ENCODE measurements at places on chromosomes 3 and 15.

DNA sequence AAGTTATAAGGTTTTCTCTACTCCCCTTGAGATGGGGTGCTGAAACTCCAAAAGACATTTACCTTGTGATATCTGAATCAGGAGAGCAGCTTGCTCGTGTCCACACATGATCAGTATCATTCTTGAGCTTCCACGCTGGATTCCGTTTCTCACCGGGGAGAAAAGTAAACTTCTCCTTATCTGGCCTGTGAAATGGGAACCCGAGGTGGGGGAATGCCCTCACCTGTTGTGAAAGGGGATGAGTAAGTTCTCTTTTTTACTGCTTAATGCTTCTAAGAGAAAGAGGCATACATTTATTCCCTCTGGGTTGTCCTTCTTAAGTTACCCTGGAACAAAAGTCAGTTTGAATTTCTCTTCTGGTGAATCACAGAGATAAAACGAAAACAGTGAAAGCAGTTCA lies 440.5 kb upstream of the ADAMTS9 start:
- no peak for DNase-seq

GRCh38 chr15:77622209-77622933 lies 10.3 kb downstream of the LINGO1 start:
- no peak for DNase-seq

- DNase-seq = no peak
Observed at GRCh38 chr3:15310491-15311370, 21.7 kb downstream of the SH3BP5 start.

DNA sequence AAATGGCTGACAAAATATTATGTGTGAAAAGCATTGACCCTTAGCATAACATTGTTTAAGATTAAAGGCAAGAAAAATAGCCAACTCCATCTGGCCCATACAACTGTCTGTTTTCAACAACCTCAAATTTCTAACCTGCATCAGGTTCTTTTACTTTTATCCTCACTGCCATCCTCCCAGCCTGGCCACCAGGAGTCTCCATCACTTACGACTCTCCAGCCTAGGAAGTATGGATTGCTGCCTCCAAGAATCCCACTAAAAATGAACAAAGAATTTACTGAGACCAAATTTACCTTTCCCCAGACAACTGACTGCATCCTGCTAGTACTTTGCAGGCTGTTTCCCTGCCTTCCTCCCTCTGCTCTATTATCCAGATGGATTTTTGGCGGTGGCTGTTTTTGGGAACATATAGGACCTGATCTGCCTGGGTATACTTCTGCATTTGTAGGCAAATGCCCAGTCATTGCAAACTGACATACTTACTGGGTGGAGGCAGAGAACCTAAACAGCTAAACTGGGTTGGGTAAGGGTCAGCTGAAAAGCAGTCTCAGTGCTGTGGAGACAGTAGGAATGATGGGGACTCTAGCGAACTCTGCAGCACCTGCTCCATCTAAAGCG lies 144.2 kb downstream of the GHSR start:
- no peak for DNase-seq

DNA sequence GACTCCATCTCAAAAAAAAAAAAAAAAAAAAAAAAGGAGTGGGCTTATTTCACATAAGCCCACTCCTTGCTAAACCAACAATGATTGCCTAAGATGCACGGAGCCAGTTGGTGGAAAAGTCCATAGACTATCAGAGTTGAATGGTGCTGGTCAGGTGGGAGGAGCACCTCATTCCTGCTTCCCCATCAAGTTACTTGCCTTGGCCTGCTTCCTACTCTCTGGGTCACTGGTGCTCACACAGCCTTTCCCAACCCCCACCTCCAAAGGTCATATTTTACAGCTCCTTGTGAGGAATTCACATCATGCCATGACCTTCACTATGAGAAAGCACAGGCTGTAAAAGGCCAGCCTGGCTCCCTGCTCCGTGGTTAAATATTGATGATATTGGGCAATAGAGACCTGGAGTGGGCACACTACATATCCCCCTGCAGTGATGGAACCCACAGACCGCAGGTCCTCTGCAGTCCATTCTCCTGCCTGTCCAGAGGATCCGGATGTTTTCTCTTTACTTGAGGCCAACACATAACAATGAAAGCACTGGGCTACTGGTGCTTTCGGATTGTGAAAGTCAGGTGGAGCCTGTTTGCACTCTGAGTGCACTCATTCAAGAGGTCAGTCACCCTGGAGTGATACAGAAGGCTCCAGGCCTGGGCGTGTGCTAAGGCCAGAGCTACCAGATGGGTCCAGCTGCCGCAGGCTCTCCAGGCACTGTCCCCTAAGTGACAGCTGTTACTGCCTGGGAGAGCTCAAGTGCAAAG lies at the start of gene SLC51B:
SLC51B (plus strand) TSS at position 664 of the 758 bp plus-strand sequence. CDS start 4,618 bp downstream, outside the sequence.
- DNase-seq = no peak

DNA sequence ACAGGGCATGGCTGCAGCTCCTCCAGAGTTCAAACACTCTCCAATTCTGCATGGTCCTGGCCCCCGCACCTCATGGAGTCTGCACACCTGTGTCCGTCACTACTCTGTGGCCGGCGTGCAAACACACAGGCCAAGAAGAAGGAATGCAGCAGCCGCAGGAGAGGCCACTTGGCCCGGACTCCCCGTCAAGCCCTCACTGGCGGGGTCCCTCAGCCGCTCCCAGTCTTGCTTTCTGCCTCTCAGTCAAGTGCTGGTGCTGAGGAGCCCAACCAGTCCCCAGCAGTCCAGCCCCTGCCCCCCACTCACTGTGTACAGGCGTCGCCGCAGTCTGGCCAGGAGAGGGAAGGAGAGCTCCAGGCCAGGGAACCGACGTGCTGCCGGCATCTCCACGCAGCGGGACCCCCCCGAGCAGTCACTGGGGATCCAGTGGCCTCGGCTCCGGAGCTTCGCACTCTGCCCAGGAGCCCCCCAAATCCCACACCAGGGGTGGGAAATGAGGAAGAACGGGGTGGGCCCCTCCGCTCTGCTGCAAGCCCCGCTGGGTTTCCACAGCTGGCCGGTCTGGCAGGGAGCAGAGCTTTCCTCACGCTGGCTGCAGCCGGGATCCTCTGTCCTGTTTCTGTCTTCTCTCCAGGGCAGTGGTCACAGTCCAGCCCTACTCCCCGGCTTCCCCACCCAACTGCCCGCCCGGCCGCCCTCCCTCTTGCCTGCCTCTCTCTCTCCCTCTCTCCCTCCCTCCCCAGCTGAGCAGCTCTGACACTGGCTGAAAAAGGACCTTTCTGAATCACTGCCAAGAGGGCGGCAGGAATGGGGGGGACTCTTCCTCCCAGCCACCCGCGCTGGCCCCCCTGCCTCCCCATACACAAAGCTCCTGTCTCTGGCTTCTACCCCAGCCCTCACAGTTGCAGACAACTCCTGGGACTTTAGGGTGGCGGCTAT lies 16.0 kb downstream of the TNK2 start:
- DNase-seq = no peak

DNA sequence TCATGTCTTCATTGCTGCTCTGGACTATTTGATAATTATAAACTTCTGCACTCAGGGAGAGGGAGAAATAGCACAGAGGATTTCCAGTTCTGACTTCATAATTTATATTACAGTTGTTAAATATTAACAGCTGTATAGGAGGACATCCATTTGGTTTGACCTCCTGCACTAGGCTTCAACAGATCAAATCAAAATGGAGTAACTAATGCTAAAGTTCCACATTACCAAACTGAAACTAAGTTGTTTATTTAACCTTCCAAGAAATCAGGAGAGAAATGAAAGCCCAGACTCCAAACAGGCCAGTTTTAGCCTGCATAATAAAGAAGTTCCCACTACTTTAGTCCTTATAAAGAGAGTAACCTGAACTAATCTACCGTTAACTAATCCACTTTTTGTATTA lies 4.6 kb downstream of the PLSCR2 start:
- DNase-seq = no peak

GRCh38 chr3:43289841-43290470 lies 3.6 kb downstream of the SNRK start:
- no peak for DNase-seq

DNA sequence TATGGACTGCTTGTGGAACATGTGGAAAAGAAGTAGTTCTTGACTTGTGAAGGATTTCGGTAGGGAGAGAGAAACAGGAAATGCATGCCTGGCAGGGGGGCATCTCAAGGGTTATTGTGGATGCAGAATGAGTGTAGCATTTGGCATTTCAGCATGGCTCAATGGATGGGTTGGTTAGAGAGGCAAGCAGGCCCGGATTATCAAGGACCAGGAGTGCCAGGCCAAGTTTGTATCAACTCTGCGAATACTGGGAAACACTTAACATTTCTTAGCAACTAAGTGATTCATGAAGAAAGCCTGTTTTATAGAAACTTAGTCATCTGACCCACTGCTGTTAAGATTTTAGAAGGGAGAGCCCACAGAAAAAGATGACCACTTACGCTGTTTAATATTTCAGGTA lies 33.6 kb downstream of the KIF15 start:
- no peak for DNase-seq

DNA sequence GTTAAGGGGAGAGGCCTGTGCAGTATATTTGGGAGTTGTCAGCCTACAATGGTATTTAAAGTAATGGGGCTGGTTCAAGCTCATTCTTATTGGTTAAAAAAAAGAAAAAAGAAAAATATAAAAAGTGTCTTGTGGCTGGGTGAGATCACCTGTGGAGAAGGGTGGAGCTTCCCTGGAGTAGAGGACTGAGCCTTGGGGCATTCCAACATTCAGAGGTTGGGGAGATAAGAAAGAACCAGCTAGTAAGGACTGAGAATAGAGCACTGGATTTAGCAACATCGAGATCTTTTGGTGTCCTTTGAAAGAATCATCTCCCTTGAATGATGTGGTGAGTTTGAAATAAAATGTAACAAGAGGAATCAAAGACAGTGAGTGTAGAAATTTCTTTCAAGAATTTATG lies 5.2 kb downstream of the SLC49A4 start:
- no peak for DNase-seq

GRCh38 chr3:160921020-160921635 lies 165.1 kb downstream of the PPM1L start:
- DNase-seq = no peak

- DNase-seq = no peak
Observed at GRCh38 chr15:43239732-43240491, 19.1 kb upstream of the EPB42 start.

GRCh38 chr3:16280671-16281070 lies 15.7 kb downstream of the OXNAD1 start:
- peak; percentile 47 for DNase-seq

GRCh38 chr3:53892286-53892637 lies 603 bp upstream of the SELENOK start:
- no peak for DNase-seq

DNA sequence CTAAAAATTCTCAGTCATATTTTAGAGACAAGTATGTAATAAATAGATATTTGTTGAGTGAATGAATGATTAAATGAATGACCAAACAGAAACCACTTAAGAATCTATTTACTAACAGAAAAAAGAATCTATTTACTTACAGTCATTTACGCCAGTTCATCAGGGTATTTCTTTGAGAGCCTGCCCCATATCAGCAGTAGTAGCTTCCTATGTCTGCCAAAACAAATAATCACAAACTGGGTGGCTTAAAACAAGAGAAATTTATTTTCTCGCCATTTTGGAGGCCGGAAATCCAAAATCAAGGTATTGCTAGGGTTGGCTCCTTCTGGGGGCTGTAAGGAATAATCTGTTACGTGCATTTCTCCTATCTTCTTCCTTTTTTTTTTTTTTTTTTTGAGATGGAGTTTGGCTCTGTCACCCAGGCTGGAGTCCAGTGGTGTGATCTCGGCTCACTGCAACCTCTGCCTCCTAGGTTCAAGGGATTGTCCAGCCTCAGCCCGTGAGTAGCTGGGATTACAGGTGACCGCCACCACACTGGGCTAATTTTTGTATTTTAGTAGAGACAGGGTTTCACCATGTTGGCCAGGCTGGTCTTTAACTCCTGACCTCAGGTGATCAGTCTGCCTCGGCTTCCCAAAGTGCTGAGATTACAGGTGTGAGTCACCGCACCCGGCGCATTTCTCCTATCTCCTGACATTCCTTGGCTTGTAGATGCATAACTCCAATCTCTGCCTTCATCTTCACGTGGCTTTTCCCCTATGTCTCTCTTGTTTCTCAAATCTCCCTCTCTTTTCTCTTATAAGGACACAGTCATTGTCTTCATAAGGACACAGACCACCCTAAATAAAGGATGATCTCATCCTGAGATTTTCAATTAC lies 65.2 kb upstream of the SPPL2A start:
- no peak for DNase-seq

- no peak for DNase-seq
Observed at GRCh38 chr3:79515072-79515471, 252.7 kb downstream of the ROBO1 start.

DNA sequence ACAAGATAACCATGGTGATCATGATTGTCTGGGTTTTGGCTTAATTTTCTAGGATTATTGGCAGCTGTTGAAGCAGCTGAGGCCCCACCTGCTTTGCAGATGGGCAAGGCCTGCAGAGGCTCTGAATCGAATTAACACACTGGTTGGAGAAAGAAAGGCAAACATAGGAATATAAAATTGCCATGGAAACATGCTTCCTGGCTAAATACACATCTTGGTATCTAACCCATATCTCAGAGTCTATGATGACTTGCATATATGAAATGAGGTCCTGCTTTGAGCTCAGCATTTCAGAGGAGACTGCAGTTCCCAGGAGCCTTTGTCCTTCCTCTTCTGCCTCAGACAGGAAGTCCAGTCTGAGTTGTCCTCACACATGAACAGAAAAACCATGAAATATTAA lies 24.3 kb upstream of the SV2B start:
- DNase-seq = no peak

GRCh38 chr3:102714567-102714966 lies 279.8 kb downstream of the ZPLD1 start:
- DNase-seq = no peak

DNA sequence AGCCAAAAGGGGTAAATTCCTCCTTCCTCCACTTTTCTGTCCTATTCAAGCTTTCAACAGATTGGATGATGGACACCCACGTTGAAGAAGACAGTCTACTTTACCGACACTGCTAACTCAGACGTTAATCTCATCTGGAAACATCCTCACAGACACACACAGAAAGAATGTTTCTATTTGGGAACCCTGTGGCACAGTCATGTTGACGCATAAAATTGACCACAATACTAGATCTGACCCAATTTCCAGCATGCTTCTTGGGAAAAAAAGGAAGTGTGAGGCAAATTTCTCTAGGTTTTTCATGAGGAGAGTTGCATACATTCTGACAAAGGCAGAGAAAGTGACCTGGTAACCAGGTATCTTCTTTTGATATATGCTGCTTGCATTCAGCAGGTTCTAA lies 594.1 kb downstream of the FGF12 start:
- DNase-seq = no peak

GRCh38 chr3:105728771-105729312 lies 140.0 kb downstream of the CBLB start:
- no peak for DNase-seq

- no peak for DNase-seq
Observed at GRCh38 chr3:121430664-121431215, 115.0 kb downstream of the POLQ start.

GRCh38 chr3:8574670-8575322 lies 69.8 kb downstream of the SSUH2 start:
- DNase-seq = no peak

- DNase-seq = no peak
Observed at GRCh38 chr3:144521131-144521530, 549.5 kb downstream of the DIPK2A start.

GRCh38 chr3:195133013-195133412 lies 137.9 kb downstream of the XXYLT1 start:
- no peak for DNase-seq

All from brain pericyte (primary cell).